ENCODE measurements at places on chromosomes 3 and 15.

DNA sequence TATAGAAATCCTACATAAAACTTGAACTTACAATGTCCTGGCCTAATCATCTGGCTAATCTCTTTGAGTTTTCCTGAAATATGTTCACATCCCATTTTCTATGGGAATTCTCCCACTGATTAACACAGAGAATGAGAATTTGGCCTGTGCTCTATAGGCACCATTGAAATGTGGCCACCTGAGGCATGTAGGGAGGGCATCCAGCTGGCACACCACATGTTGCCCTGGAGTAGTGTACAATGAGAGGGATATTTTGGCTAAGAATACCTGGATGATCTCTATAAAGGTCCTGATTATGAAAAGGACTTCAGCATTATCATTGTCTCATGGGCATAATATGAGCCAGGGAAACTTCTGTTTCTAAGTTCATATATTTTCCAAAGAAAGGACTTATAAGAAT, 324.0 kb downstream of the ZBTB20 start:
- DNase-seq, result no peak

DNA sequence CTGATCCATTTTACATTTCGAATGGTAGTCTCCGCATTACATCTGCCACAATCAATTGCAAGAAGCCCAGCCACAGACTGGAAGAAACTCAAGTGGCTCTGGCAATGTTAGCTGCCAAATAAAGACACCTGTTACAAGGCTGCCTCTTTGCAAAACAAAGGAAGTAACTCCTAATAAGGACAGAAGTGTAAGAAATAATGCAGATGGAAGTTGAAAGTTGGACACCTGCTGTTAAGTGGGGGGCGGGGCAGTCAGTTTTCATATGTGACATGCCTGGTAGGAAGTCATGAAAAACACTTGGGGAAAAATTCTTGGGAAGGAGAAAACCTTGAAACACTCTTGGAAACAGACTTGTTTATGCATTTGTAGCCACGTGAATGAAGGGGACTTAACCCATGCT, 54.1 kb upstream of the ATP2C1 start:
- no peak for DNase-seq

- no peak for DNase-seq
Measured at GRCh38 chr3:11662392-11662990, 18.8 kb upstream of the VGLL4 start.

- no peak for DNase-seq
Measured at GRCh38 chr3:138940446-138940845, 6.5 kb downstream of the FOXL2 start.

GRCh38 chr3:32757618-32758374, 60.0 kb upstream of the TRIM71 start:
- no peak for DNase-seq

DNA sequence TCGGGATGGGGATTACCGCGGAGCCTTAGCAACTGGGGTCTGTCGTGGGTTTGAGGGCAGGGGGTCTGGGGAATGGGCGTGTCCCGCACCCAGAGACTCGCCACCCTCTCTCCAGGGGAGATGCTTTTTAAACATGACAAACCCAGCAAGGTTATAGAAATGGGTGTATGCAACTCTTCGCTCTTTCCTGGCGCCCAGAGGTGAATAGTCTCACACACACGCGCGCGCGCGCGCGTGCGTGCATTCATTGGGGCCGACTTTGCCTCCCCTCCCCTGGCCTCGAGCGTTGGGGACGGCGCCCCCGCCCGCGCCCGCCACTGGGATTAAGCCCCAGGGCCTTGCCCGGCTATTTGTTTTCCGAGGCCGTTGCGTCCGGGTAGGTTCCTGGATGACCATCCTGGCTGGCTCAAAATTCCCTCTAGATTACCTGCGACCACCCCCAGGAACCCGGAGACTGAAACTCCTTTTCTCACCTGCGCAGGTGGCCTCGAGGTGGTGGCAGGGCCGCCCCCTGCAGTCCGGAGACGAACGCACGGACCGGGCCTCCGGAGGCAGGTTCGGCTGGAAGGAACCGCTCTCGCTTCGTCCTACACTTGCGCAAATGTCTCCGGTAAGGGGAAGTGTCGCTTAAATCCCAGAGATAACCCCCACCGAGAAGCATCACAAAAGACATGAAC, 777 bp downstream of the GPR160 start:
- DNase-seq, result no peak

GRCh38 chr3:123378409-123378915, 70.4 kb downstream of the ADCY5 start:
- DNase-seq, result no peak

DNA sequence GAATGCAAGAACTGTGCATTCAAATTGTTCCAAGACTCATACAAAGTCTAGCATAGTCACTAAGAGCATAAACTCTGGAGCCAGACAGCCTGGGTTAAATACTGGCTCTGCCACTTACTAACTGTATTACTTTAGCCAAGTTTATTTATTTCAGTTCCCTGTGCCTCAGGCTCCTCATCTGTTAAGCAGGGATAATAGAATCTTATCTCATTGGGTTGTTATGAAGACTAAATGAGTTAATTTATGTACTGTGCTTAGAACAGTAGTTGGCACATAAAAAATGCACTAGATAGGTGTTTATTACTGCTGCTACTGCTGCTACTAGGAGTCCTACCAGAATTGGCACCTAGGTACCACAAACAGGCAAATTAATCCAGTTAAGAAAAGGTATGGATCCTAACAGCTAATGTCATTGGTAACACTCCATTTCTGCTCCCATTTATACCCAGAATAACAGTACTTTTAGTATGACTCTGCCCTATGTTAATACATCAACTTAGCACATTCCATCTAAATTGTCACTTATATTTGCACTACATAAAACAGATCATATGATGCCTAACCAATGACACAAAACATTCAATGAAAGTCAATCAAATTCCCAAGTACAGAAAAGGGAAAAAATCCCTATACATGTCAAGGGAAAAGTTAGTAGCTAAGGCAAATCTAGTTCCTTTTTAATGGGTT, 45.7 kb downstream of the GSK3B start:
- DNase-seq, result no peak

DNA sequence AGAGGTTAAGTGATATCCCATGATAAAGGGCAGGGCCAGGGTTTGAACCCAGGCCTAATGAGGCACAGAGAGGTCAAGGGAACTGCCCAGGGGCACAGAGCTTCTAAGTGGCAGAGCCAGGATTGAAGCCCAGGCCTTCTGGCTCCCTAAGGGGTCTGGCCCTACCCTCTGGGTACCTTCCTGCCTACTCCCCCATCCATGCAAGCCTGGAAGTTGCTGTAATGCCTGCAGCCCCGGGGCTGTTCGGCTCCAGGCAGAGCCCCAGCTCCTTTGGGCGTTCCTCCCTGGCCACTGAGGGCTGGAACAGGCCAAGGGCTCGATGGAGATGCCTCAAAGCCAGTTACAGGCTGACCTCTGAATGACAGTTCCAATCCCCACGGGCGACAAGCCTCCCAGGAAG, 4.5 kb downstream of the GRIP2 start:
- no peak for DNase-seq

GRCh38 chr3:170802164-170803151, 67.5 kb downstream of the RPL22L1 start:
- DNase-seq, result no peak

DNA sequence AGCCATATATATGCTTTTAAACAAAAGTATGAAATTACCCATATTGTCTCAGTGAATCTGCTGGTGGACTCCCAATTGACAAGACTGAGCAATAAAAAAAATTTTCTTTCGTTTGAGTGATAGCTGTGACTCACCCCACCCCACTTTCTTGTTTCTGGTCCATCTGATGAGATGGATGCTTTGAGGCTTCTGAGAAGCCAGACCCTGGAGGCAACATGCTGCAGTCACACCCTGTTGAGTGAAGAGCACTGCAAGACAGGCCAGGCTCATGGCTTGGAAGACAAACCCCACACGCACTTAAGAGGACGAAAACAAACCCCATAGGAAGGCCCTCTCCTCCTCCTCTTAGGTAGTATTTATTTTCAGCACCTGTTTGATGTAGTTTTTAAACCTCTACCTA, 276.0 kb upstream of the TTC14 start:
- DNase-seq, result no peak

GRCh38 chr3:192060160-192060781, 599.3 kb downstream of the PYDC2 start:
- DNase-seq, result no peak

GRCh38 chr3:177816667-177817208, 619.5 kb upstream of the TBL1XR1 start:
- no peak for DNase-seq

DNA sequence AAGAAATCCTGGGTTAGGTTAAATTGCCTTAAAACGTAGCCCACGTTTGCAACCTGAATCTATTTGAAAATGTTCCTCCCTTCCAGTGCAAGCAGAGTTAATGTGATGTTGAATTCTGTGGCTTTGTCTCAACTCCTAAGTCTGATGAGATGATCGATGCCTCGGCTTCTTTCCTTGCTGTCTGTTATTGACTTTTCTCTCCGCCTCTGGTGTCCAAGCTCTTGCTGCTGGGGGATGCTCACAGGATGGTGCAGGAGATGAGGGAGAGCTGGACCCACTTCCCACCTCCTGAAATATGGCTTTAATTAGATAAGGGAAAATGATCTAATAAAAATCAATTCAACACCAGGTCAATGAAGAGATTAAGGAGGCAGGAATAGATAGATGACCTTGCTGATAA, 407.9 kb upstream of the RGMA start:
- no peak for DNase-seq

- DNase-seq, result no peak
Measured at GRCh38 chr15:91264651-91265351, 164.7 kb downstream of the SV2B start.

DNA sequence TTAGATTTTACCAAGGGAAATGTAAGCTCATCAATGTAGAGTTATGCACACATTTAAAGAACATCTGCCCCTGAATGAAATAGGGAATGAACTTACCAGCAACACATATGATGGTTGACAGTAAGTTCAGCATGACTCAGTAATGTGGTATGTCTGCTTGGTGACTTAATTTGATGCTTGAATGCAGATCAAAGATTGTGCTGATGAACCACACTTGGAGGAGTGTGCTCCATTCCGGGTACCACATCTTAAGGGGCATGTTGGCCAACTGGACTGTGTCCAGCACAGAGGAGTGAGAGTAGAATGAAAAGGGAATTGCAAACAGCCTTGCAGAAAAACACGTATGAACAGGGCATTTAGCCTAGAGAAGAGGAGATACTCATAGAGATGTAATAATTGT, 171.0 kb upstream of the RARB start:
- no peak for DNase-seq

DNA sequence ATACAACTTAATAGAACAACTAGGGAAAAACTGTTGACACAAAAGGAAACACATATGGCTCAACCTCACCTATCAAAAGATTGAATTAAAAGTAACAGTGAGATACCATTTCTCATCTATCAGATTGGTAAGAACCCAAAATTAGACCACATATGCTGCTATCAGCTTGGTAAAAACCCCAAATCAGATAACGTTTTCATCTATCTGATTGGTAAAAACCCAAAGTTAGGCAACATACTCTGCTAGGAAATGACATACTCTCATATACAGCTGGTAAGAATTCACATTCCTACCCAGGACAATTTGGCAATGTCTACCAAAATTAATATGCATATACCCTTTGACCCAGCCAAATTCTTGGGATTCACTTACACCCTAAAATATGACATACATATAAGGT, 26.3 kb downstream of the NRG4 start:
- DNase-seq, result no peak

Measured in stimulated activated CD4-positive, alpha-beta T cell treated with anti-CD3 and anti-CD28 coated beads, TNF-alpha, amount 100 ng/mL, for 24 hours (primary cell).